ENCODE measurements at places on chromosomes 11 and 22. TPM values are rescaled to one million over a fixed set of nuclear protein-coding genes. Genes with fewer than 3 reads are reported as not detected.

Gene CNGA4
- total RNA-seq = 0.21 TPM

Gene DDX25
- not detected for total RNA-seq

Gene CARD16
- total RNA-seq = 13.9 TPM

Gene CDC42EP1
- 0.87 TPM for total RNA-seq

Gene KCNK4
- total RNA-seq = not detected

Gene HBB
- total RNA-seq = not detected

Gene RTN4R
- total RNA-seq = 2.3 TPM

Gene TEX12
- total RNA-seq = 0.32 TPM

Gene CPT1B
- total RNA-seq = 51.4 TPM

Gene RBMXL2
- not detected for total RNA-seq

Gene C11orf97
- total RNA-seq = not detected

Gene FZD4
- total RNA-seq = 0.21 TPM

Gene PHLDA2
- total RNA-seq = 3.1 TPM

Gene HSPB2
- total RNA-seq = not detected

Gene YPEL1
- 1.0 TPM for total RNA-seq

Gene CHKB
- 79.7 TPM for total RNA-seq

Gene MS4A15
- total RNA-seq = not detected

Measured in activated CD4-positive, alpha-beta T cell treated with anti-CD3 and anti-CD28 coated beads for 36 hours (primary cell).